ENCODE measurements at places on chromosomes 2 and 18. TPM values are rescaled to one million over a fixed set of nuclear protein-coding genes. Genes with fewer than 3 reads are reported as not detected.

The KCNG2 gene
- total RNA-seq = not detected

- no peak for DNase-seq
Measured at GRCh38 chr18:9661564-9661963, 46.5 kb upstream of the RAB31 start.

The DES gene
- total RNA-seq = 0.28 TPM

DNA sequence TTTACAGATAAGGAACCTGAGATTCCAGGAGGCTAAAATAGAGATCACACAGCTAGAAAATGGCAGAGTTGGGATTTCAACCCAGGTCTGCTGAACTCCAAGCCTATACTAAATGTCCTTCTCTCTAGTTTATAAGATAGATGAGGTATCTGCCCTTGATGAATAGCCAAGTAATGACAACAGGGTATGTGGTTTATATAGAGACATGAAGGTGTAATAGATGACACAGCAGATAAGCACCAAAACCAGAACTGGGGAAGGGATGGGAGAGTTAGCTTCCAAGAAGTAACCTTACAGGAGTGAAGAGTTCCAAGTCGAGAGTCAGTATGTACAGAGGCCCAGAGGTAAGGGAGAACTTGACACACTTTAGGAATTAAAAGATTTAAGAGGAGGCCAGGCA, 104.7 kb upstream of the UBXN4 start:
- no peak for DNase-seq

DNA sequence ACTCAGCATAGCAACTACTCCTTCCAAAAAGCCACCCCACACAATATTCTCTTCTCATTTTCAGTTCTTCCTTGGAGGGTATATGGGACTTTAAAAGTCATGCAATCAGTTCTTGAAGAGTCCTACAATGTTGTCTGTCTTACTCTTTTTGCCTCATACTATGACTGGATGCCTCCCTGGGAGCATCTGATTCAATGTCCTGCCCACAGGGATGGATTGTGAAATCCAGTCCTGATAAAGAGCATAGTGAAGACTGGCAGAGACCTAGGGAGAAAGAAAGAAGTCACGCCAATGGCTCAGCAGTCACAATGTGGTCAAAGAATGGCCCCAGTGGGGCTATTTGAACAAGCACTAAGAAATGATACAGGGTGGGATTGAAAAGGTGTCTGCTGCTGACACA, 155.1 kb upstream of the SERPINE2 start:
- DNase-seq = no peak

The RUFY4 gene
- total RNA-seq = not detected

GRCh38 chr2:96163768-96164429, 18.7 kb upstream of the DUSP2 start:
- no peak for DNase-seq

- no peak for DNase-seq
Measured at GRCh38 chr2:54897420-54898310, 152.6 kb downstream of the RTN4 start.

DNA sequence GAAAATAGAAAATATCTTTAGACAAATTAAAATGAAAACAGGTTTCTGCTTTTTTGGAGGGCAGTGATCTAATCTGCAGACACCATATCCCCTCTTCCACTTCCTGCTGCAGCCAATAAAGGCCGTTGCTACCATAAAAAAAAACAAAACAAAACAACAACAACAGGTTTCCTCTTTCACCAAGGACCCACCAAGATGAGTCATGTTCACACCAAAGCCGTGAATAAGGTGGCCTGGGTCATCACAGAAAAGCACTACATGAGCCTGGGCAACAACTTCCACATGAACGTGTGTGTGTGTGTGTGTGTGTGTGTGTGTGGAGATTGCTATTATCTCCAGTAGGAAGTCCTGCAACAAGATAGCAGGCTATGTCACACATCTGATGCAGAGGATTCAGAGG, 24.8 kb upstream of the TFCP2L1 start:
- no peak for DNase-seq

DNA sequence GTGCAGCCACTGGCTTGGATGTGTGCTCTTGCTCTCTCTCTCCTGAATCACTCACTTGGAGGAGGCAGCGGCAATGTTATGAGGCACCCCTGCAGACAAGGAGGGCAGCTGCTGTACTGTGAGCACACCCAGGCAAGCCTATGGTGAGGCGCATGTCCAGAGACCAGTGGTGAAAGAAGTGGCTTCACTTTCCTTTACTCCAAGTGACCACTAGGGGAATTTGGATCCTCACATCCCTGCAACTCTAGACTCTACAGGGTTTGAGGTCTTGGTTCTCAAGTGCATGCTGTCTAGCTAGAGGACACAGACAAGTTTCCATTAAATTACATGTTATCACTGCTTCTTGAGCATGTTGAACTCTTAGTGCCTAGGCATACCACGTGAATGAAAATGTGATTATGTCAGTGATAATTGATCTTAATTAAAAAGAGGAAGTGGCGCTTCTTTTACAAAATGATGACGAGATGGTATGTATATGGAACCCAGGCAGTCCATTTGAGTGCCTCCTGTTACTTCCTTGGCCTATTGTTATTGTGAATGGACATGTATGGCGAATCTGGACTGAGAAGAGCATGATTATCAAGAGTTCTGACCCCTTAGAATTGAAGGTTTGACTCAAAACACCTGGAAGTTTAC, 181.0 kb upstream of the CDH2 start:
- no peak for DNase-seq

GRCh38 chr2:26732446-26732845, 31.6 kb upstream of the SLC35F6 start:
- DNase-seq = no peak
